ENCODE measurements at places on chromosomes 4 and X.

DNA sequence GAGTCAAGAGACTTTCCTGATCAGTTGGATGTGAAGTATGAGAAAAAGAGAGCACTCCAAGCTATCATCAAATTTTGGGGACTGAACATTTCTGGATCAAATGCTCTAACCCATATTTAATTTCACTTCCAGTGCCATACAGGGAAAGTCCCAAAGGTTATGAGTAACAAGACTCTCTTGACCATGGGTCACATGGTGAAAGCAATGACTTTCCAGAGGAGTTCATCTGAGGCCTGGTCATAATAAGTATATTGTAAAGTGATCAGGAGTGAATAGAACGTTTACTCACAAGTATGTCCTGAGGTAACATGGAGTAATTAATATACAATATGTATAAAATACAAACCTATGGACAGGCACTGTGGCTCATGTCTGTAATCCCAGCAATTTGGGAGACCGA lies 40.7 kb upstream of the ARMCX5 start:
- no peak for DNase-seq

DNA sequence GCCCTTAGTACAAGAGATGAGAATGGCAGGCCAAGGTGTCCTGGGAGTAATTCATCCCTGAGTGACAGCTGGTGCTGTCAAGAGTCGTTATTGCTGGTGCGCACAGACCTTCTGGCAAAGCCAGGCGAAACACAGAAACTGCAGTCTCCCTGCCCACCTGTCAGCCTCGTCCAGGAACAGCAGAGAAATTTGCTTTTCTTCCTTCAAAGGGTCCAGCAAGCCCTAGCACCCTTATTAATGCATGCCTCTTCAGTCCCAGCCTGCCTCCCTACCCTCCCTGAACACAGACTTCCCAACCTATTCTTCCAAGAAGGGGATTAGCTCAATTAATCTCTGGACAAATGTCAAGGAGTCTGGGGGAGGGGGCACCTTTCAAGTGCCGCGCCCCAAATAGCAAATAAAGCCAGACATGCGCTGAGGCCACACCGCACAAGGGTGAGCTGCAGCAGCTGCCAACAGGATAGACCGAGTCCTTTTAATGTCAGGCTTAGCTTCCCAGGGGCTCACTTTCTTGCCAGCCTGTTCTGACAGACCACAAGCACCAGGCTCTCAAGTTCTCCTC lies 250.7 kb upstream of the RASGEF1B start:
- no peak for DNase-seq

DNA sequence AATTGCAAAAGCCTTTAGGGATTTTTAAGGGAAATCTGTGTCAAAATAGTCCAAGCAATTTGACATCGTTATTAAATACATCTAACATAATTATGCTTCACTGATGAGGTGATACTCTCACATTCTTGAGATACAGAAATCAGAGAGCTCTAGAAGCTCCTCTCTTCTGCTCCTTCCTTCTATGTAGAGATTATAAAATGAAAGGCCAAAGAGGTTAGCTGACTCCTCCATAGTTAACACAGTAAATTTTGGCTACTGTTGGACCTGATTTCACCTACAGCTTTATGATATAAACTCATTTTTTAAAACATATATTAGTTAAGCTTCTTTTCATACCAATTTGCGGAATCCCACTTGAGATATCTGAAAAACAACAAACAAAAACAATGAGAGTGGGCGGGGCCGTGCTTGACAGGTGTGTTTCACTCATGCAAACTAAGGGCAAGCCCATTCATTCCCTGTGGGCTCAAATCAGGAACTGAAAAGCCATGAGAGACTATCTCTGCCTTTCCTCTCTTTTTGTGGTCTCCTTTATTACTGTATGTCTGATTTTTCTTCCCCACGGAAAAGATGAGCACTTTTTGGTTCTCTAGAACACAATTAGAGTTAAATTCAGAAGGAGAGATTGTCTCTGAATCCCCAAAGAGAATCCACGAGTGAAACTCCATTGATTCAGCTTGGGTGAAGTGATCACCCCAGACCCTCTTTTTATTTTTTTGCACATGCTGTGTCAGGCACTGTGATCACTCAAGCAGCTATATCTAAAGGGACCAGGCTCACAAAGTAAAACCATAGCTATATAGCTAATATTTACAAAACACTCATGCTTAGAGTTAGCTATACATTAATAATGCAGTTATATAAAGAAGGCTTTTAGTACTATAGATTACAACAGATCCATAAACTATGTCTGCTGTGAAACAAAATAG lies 566.3 kb downstream of the IL15 start:
- DNase-seq, result no peak

- DNase-seq, result no peak
These were observed 2.5 kb upstream of the CCDC149 start for GRCh38 chr4:24915121-24915922.

GRCh38 chr4:113593400-113594230 lies 167.9 kb downstream of the CAMK2D start:
- DNase-seq, result no peak

DNA sequence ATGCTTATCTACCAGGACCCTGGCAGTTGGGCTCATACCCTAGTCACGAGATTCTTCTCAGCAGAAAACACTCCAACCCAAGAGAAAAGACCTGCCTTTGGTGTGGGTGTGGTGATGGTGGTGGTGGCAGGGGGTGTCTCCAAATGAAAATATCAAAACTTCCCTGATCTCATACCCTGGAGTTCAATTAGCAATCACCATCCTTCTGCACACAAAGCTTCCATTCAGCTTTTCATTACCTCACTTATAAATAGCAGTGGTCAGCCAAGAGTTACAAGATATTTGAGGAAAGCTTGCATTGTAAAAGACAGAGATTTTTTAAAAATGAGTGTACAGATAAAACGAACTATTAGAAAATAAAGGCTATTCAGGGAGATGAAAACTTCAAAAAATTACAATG lies 580.8 kb upstream of the MAGEB2 start:
- no peak for DNase-seq

All from AG04450 (cell line).